Femur (tissue), 1 donor: ENCODE measurements at places on chromosomes 2 and 18.
A peak's percentile ranks its signal among the peaks of the same experiment; 100 is the strongest.

DNA sequence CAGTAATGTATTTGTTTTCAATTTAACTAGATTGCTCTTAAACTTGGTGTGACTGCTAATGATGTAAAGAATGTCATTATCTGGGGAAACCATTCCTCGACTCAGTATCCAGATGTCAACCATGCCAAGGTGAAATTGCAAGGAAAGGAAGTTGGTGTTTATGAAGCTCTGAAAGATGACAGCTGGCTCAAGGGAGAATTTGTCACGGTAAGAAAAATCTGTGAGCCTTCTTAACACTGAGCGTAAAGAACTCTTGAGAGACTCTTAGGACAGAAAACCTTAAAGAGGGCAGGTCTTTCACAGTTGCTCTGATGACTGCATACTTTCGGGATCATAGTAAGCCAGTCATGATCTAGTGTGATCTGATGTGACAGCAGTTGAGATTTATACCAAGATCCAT is 15.9 kb downstream of the MDH1 start:
- DNase-seq: no peak

- peak; percentile 24 for DNase-seq
These were observed 376.8 kb upstream of the ID2 start for GRCh38 chr2:8304821-8305766.

DNA sequence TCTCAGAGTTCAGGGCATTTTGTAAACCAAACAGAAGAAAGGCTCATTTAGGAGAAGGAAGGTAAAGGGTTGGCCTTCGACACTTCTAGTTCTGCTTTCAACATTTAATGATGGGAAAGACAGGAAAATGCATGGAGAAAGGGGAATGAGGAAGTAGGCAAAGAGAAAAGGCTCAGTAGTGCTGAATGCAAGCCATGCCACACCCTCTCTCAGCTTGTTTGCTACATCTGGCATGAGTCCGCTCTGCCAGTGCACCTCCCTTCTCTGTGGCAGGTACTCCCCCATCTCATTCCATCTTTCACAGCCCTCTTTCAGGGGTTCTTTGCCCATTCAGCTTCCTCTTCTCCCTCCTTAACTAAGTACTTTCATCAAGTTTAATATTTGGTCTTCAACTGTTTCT is 120.9 kb upstream of the ITGB6 start:
- DNase-seq: no peak

- peak; percentile 46 for DNase-seq
These were observed 59.5 kb downstream of the TMEM131 start for GRCh38 chr2:97936199-97936598.

DNA sequence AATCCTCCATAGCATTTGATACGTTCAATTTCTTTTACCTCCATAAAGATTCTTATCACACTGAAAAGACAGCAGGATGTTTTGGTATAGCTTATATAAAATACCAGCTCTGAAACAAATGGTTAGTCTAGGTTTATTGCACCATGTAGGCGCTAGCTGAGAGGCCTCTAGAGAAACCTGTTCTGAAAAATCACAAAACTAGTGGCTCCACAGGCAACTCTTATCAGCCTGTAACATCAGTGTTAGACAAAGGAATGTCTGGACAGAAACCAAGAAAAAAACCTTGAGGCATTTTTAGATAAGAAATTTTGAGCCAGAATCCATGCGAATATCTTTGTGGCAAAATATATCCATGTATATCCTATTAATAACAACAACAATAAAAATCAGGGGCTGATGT is 440.4 kb upstream of the MAP2 start:
- DNase-seq: no peak

- DNase-seq: no peak
These were observed 37.4 kb upstream of the NOL4 start for GRCh38 chr18:34261865-34262780.

GRCh38 chr2:163630836-163631235 is 105.0 kb downstream of the FIGN start:
- no peak for DNase-seq

- DNase-seq: no peak
These were observed 290.4 kb downstream of the PTPRM start for GRCh38 chr18:7857562-7857961.

DNA sequence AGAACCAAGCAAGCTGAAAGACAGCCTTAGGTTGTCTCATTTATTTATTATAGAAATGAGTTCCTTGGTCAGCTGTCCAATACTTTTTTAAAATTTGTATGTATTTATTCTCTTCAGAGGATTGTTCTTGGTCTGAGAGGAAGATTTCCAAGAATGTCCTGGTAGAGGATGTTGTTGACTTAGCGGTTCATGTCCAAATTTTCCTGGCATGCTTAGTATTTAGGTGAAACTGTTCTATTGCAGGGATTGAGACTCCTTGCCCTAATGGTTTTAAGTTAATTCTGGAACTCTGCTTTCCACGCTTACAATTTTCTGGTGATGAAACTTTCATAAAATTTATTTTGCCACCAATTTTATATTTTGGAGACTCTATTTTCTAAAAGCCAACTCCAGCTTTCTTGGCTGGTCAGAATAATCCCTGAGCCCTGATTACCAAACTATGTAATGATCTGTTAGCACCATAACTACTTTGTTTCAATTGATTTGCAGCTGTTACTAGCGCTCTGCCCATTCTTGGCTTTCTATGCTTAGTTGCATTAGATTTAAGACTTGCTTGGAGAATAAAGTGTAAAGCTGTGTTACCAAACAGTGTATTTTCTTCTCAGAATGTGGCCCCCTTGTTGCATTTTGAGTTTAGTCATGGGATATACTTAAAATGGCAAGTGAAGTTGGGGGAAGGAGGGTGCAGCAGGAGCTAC is 1868.8 kb upstream of the CELF4 start:
- DNase-seq: no peak

- DNase-seq: peak; percentile 43
These were observed 85.6 kb downstream of the EHD3 start for GRCh38 chr2:31319406-31320175.

- peak; percentile 73 for DNase-seq
These were observed 1.3 kb upstream of the DPYSL5 start for GRCh38 chr2:26846334-26847306.

GRCh38 chr2:233487748-233488345 is 78.7 kb downstream of the USP40 start:
- DNase-seq: no peak

DNA sequence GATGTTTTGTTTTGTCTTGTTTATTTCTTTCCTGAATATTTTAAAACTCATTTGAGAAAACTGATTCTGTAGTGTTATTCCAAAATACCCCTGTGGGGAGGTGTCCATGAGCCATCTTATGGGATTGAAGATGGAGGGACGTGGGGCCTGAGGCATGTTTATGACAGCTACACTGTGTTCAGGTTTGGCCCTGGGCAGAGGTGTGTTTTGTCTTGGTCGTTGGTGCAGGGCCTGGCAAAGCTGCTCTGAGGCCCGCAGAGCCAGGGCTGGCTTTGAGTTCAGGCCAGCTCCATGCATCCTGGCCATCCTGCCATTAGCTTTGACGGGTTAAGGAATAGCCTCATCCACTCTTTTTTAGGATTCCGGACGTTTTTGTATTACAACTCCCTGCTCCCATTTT is 68.9 kb downstream of the TMEM18 start:
- DNase-seq: no peak

- DNase-seq: peak; percentile 80
These were observed 61.4 kb upstream of the RTN4 start for GRCh38 chr2:55111570-55112228.

GRCh38 chr2:190636361-190636760 is 12.5 kb upstream of the NAB1 start:
- no peak for DNase-seq

GRCh38 chr18:10142496-10143160 is 228.8 kb downstream of the VAPA start:
- peak; percentile 62 for DNase-seq

DNA sequence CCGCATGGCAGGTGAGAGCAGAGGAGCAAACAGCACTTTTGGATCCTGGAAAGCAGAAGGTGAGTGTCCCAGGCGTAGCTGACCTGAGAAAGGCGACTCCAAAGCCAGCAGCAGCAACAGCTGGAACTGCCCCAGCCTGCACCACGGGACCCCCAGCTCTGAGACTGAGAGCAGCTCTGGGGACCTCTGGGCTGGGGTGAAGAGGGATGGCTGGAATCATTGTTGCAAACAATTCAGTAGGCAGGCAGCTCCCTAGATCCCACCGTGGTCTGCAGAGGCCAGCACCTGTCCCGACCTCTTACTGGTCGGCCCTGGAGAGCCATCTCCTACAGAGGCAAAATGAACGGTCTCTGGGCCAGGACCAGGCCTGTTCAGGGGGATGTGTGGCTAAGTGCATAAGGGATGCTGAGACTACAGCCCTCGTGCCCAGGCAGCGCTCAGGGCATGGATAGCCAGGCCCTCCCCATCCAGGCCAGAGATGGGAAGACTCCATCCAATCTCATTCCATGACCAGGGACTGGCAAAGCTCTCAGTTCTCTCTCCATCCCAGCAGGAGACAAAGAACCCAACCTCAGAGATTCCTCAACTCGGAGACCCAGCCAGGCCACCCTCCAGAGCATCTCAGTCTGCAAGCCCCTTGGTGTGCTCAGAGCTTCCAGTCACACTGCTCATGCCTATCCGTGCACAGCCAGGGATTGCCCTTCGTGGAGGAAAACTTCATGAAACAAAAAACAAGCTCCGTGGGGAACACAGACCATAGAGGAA is 38.2 kb upstream of the ALPP start:
- no peak for DNase-seq

GRCh38 chr2:237446338-237446665 is 32.3 kb upstream of the COL6A3 start:
- DNase-seq: no peak

- no peak for DNase-seq
These were observed 5.2 kb upstream of the MAP3K2 start for GRCh38 chr2:127392828-127393578.

- no peak for DNase-seq
These were observed 43.7 kb upstream of the TWIST2 start for GRCh38 chr2:238803996-238804870.

DNA sequence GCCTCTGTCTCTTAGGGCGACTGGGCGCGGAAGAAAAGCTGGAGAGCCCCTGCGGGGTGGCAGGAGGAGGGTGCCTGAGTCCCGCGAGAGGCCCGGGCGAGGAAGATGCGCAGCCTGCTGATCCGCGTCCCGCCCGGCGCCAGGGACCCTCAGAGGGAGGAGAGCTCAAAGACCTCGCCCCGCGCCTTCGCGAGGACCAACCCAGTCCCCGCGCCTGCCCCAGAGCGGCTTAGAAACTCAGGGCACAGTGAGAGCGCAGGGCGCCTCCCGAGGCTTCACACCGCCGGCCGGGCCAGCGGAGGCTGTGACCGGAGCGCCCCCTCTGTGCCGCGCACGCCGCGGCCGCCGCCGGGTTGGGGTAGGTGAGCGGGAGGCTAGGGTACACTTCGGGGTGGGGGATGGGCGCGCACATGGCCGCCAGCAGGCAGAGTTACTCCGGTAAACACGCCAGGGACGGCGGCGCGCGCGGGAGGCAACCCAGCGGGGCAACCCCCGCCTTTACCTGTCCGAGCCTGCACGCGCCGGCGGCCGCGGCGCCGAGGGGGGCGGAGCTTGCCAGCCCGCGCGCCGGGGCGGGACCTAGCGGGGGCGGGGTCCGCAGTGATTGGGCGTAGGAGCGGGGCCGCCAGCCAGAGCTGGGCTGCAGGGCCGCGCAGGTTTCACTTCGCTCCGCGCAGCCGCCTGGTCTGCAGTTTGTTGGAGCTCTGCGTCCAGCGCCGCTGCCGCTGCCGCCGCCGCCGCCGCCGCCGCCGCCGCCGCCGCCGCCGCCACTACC is at the start of gene BCL2L11:
Gene BCL2L11 (plus strand): TSS at position 662 of the 775 bp plus-strand sequence. CDS start 2,832 bp downstream, outside the sequence.
- DNase-seq: peak; percentile 94

DNA sequence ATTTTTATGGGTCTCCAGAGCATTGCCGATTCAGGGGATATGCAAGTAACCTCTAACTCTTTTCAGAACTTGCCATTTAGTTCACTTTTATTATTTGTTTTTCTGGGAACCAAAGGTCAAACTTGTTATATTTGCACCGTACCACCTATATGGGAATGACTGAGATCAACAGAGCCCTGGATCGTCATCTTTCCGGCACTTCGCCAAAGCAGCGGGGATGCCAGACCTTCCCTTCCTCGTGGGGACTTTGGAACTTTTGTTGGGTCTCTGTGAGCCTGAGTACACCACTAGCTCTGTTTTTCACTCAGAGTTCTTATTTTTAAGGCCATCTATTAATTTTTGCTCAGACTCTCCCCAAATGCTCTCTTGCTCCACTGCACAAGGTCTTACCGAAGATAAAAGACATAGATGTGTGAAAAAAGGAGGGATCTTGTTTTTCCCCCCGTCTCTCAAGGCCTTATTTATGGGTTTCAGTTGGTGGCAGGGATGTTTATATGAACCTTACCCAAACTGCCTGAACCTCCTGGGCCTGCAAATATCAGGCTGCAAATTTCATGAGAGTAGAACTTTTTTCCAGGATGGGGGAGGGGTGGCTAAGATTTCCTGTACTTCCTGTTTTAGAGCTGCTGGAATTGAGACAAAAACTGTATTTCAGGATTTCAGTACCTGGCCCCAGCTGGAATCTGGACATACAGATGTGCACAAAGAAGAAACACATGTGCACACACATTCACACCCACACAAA is 350.3 kb downstream of the HRH4 start:
- no peak for DNase-seq

- DNase-seq: peak; percentile 12
These were observed 63.0 kb downstream of the TWIST2 start for GRCh38 chr2:238910751-238911351.

DNA sequence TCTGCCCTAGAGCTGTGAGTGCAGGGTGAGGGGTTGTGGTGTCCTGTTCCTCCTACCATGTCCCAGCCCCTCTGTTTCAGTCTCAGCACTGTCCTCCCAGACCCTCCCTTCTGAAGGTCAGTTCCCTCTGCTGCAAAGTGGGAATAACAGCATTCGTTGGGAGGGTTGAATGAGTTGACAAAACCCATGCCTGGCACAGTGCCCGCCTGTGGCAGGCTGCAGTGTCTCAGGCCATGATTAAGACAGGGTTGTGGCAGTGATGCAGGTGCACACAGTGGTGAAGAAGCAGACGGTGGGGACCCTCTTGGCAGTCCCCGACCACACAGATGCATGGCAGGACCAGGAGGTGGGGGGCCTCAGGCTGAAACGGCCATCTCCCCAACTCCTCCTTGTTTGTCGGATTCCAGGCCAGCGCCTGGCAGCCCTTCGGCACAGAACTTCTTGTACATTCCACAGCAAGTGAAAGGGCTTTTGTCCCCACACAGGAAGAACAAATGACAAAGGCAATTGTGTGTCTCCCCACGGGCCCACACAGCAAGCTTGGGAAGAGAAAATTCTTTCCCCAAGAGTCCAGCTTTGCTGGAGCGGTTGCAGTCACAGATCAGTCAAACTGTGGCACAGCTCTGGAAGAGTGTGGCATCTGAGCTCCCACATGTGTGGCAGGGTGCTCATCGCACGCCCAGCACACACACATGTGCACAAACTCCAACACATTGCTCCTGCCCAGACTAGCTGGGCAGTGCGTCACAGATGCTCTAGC is 92.0 kb upstream of the MSH2 start:
- DNase-seq: peak; percentile 46

- no peak for DNase-seq
These were observed 215.4 kb upstream of the ITGA4 start for GRCh38 chr2:181241797-181242196.

- DNase-seq: no peak
These were observed 196.1 kb downstream of the MCFD2 start for GRCh38 chr2:46719487-46719886.
